Activated B cell treated with CpG ODN at 0.5 μM for 24 hours (primary cell): ENCODE measurements at places on chromosomes 4 and X. TPM values are rescaled to one million over a fixed set of nuclear protein-coding genes. Genes with fewer than 3 reads are reported as not detected.

DNA sequence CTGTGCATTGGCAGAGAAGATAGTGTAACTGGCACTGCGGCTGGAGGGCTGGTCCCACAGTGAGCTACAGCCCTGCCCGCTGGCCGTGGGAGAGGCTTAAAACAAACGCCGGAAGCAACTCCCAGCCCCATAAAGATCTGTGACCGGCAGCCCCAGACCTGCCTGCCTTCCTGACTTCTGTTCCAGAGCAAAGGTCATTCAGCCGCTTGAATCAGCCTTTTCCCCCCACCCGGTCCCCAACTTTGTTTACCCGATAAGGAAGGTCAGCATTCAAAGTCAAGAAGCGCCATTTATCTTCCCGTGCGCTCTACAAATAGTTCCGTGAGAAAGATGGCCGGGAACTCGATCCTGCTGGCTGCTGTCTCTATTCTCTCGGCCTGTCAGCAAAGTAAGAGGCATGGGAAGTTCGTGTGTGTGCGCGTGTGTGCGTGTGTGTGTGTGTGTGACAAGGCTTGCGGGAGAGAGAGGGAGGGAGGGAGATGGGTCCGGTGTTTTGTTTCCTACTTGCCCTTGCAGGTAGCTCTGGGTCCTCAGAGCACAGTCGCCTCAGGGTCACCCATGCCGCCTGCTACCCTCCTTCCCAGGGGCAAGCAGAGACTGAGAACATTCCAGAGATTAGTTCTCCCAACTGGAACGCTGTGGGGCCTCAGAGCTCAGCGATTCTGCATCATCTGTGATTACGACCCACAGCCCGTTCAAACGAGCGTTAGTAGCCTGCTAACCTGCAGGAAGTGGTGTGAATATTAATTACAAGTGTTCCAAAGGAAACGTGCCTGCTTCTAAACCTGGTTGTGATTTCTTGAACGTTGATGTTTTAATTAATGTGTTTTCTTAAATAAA, at the start of gene MGST2:
Gene MGST2, plus strand, starts transcription at position 130 of the 840 bp plus-strand sequence. Its CDS starts 201 bp downstream, at position 331.
- peak; percentile 26 for DNase-seq

DNA sequence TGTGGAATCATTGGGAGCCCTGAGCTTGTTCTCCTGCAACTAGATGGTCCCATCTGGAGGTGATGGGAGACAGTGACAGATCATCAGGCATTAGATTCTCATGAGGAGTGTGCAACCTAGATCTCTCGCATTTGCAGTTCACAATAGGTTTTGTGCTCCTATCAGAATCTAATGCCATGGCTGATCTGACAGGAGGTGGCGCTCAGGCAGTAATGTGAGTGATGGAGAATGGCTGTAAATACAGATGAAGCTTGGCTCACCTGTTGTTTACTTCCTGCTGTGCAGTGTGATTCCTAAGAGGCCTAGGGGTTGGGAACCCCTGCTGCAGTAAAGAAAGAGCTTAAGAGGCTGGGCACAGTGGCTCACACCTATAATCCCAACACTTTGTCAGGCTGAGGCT, 42.2 kb upstream of the PUDP start:
- no peak for DNase-seq

The DRP2 gene
- total RNA-seq = 0.07 TPM in 2 replicates

DNA sequence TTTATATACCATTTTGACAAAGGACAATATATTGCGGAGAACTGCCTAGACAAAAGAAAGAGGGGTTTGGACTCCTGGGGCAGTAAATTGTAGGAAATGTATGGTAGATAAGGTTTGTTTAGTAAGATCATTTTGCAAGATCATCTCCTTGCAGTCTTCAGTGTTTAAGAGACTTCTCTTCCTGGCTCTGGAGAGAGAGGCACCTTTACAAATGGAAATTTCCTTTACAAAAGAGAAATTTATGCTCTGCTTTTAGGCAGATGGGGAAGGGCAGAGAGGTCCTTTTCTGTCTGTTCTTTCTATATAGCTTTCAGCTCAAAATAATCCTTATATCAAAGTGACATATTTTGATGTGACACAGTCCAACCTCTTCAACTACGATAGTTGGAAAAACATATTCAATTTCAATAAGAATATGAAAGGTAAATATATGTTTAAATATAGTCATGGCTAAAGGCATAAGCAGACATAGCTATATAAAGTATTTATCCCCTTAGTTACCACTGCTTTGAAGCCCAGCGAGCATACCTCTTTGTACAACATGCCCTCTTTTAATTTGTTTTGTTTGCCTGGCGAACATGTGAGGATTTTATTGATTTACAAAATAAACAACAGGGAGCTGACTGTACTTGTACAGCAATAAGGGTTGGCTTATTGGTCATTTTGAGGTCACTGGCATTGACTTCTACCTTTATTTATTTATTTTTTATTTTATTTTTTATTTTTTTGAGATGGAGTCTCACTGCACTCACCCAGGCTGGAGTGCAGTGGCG, 65.2 kb downstream of the TRIM2 start:
- DNase-seq = no peak

DNA sequence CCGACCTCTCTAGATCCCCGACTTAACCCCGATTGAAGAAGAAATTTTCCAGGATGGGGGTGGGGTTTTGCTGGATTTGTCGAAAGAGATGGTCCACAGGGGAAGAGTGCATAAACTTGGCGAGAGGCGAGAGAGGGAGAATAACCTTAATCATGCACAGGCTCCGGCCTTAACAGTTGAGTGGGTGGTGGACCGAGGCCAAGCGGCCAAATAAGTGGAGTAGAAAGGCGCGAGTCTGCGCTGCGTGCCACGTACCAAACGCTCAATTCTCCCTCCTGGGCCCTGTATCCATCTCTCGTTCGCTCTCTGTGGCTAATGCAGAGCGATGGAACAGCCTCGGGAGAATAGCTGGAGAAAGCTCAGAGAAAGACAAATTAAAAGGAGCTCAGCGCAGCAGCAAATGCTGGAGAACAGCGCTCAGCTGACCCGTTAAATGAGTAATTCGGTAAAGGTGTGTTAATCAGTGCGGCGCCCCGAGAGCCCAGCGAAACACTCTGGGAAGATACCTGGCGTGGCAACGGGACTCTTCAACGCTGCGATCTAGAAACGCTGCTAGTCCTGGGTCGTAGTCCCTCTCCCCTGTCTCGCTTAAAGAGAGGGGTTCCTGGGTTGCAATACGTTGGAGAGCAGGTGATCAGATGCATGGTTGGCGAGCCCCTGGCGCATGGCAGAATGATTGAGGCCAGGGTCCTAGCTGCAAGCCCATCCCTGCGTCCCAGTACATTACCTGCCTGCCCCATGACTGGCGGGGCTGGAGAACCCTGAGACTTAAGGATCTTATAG, 887 bp upstream of the IL1RAPL2 start:
- no peak for DNase-seq

GRCh38 chr4:8876982-8877779, 5.5 kb upstream of the HMX1 start:
- DNase-seq = no peak
